ENCODE measurements at places on chromosomes 7 and 10. TPM values are rescaled to one million over a fixed set of nuclear protein-coding genes. Genes with fewer than 3 reads are reported as not detected.

TMEM213 gene
- total RNA-seq = not detected

NPSR1 gene
- not detected for total RNA-seq

GDI2 gene
- 97.9 TPM for total RNA-seq

LRMDA gene
- 2.4 TPM for total RNA-seq

OPN4 gene
- not detected for total RNA-seq

NEURL1 gene
- total RNA-seq = 0.95 TPM

OR13A1 gene
- total RNA-seq = not detected

CLDN4 gene
- total RNA-seq = 0.30 TPM

WIPF3 gene
- not detected for total RNA-seq

PPP1R3A gene
- total RNA-seq = not detected

EPHB6 gene
- 6.5 TPM for total RNA-seq

NAT16 gene
- total RNA-seq = not detected

CFTR gene
- not detected for total RNA-seq

TSPAN14 gene
- 126 TPM for total RNA-seq

ARHGAP22 gene
- total RNA-seq = not detected

PVRIG gene
- total RNA-seq = 52.9 TPM

SPRN gene
- total RNA-seq = not detected

DRGX gene
- not detected for total RNA-seq

FOXI2 gene
- total RNA-seq = not detected

TUBAL3 gene
- total RNA-seq = not detected

TMEM270 gene
- not detected for total RNA-seq

GIMAP7 gene
- 67.6 TPM for total RNA-seq

CPEB3 gene
- 6.9 TPM for total RNA-seq

SKIDA1 gene
- total RNA-seq = not detected

HMX2 gene
- not detected for total RNA-seq

ZCWPW1 gene
- total RNA-seq = 7.8 TPM

CCDC146 gene
- 20.1 TPM for total RNA-seq

PDLIM1 gene
- total RNA-seq = 24.5 TPM

IL15RA gene
- total RNA-seq = 10.7 TPM

MEOX2 gene
- not detected for total RNA-seq

MOGAT3 gene
- total RNA-seq = not detected

FKBP6 gene
- total RNA-seq = not detected

DGKB gene
- total RNA-seq = not detected

KMT2E gene
- 345 TPM for total RNA-seq

TAS2R5 gene
- 1.3 TPM for total RNA-seq

ACSM6 gene
- total RNA-seq = not detected

NUTM2B gene
- total RNA-seq = 2.1 TPM

SLIT1 gene
- 1.5 TPM for total RNA-seq

GPR37 gene
- not detected for total RNA-seq

NPY gene
- not detected for total RNA-seq

CDK14 gene
- total RNA-seq = 12.5 TPM

ANK3 gene
- total RNA-seq = 4.4 TPM

SGMS1 gene
- total RNA-seq = 32.7 TPM

STEAP4 gene
- 0.18 TPM for total RNA-seq

SUN3 gene
- total RNA-seq = 1.3 TPM

CLEC2L gene
- not detected for total RNA-seq

Data from natural killer cell (primary cell).